Heart left ventricle (tissue), 16 donors: ENCODE measurements at places on chromosomes 16 and 17. TPM values are rescaled to one million over a fixed set of nuclear protein-coding genes. Genes with fewer than 3 reads are reported as not detected.

The CAPNS2 gene
- total RNA-seq, result not detected

The ST6GALNAC1 gene
- total RNA-seq, result 7.4 TPM

The ENPP7 gene
- total RNA-seq, result not detected

The SIRT7 gene
- total RNA-seq, result 3.6 TPM

The NDUFAF8 gene
- total RNA-seq, result 48.6 TPM

The PSMB3 gene
- total RNA-seq, result 199 TPM

The HBA1 gene
- total RNA-seq, result 116 TPM

The ERN2 gene
- total RNA-seq, result not detected

The CCL17 gene
- total RNA-seq, result not detected

The VAT1L gene
- total RNA-seq, result 11.0 TPM

The AXIN1 gene
- 16.5 TPM for total RNA-seq

The KCNJ2 gene
- total RNA-seq, result 41.8 TPM

The KRTAP4-3 gene
- total RNA-seq, result not detected

The GUCY2D gene
- not detected for total RNA-seq

The SEPTIN1 gene
- 0.82 TPM for total RNA-seq

The ARL4D gene
- 3.7 TPM for total RNA-seq

The CASKIN2 gene
- 51.2 TPM for total RNA-seq

The KCNH6 gene
- total RNA-seq, result not detected

The DNAH9 gene
- 0.34 TPM for total RNA-seq

The PIK3R6 gene
- 1.0 TPM for total RNA-seq

The RGS11 gene
- total RNA-seq, result 7.7 TPM

The IGF2BP1 gene
- not detected for total RNA-seq

The RUNDC3A gene
- 0.27 TPM for total RNA-seq

The CMTM3 gene
- total RNA-seq, result 19.0 TPM

The DYNLRB2 gene
- total RNA-seq, result 0.93 TPM

The MYH13 gene
- not detected for total RNA-seq

The GSG1L gene
- total RNA-seq, result 1.8 TPM

The SLFN12L gene
- total RNA-seq, result 0.60 TPM

The ENKD1 gene
- total RNA-seq, result 10.6 TPM

The TNFRSF17 gene
- total RNA-seq, result not detected

The NAGS gene
- total RNA-seq, result 0.23 TPM

The KRTAP1-3 gene
- total RNA-seq, result not detected

The NHLRC4 gene
- total RNA-seq, result not detected

The PARD6A gene
- 3.1 TPM for total RNA-seq

The TRPV3 gene
- 1.4 TPM for total RNA-seq
